ENCODE measurements at places on chromosomes 1 and 21.

GRCh38 chr1:97668945-97669344, 251.9 kb downstream of the DPYD start:
- peak; percentile 5 for DNase-seq

DNA sequence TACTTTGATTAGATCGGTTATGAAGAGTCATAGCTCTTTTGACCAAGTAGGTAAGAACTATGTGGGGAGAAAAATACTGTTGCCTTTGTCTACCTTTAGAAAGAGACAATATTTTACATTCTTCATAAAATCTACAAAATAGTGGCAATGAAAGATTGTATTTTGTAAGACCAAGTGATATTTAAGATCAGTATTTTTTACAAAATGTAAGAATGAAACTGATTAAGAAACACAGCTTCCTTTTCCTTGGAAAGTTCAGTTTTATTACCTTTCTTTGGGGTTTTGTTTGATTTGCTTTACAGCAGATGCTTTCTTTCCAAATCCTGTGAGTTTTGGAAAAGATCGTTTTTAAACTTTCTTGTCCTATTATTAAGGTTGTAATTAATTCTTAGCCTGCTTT, 69.8 kb downstream of the SLC35A3 start:
- DNase-seq, result no peak

GRCh38 chr1:116258668-116259419, 114.2 kb upstream of the ATP1A1 start:
- DNase-seq, result no peak

DNA sequence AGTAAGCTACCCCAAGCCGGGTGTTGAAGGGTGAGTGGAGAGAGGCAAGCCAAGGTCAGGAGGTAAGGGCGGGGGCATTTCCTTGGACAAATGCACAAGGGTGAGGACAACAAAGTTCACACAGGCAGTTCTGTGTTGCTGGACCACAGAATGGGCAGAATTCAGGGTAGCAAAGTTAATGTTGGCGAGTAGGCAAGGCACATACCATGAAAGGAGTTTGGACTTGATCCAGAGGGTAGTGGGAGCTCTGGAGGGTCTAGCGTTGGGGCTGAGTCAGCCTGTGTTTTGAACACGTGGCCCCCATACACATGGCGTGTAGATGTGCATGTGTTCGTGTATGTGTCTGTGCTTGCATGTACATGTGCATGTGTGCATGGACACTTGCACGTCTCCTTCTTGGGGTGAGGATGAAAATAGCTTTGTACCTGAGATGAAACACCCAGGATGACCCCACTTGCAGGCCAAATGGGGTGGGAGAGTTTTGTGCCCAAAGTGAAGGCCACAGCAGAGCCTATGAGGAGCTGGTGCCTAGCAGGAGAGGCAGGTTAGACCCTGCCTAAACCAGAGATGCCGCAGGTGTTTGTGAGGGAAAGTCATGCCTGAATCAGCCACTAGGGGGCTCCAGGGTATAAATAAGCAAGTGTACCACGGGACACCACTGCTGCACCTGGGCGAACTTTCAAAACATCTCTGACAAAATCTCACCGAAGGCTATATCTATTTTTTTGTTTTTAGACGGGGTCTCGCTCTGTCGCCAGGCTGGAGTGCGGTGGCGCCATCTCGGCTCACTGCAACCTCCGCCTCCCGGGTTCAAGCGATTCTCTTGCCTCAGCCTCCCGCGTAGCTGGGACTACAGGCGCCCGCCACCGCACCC, 21.8 kb downstream of the SLC27A3 start:
- peak; percentile 64 for DNase-seq

GRCh38 chr1:238485912-238486209, 595.1 kb upstream of the ZP4 start:
- DNase-seq, result no peak

GRCh38 chr1:203549309-203549708, 55.4 kb downstream of the OPTC start:
- no peak for DNase-seq

DNA sequence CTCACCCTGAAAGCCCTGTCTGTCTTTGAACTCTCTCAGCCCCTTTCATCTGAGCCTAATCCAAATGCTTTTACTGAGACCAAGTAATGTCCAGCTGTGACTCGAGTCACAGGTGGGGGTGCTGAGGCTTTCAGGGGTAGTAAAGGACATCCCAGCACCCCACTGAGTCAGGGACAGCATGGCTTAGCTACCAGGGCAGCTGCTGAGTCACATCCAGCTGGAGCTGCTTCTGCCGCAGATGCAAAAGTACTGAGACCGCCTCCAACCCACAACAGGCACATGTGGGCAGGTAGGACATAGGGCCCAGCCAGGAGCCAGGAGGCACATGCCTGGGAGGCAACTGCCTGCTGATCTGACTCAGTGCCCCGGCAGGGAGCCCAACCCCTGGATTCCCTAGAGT, 6.7 kb upstream of the VSIG8 start:
- peak; percentile 68 for DNase-seq

- DNase-seq, result no peak
Measured at GRCh38 chr1:180254854-180255253, 24.8 kb downstream of the LHX4 start.

DNA sequence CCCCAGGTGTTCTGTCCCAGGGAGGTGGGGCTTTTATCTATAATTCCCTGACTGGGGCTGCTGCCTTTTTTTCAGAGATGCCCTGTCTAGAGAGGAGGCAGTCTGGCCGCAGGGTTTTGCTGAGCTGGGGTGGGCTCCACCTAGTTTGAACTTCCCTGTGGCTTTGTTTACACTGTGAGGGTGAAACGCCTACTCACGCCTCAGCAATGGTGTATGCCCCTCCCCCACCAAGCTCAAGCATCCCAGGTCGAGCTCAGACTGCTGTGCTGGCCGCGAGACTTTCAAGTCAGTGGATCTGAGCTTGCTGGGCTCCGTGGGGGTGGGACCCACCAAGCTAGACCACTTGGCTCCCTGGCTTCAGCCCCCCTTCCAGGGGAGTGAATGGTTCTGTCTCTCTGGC, 124.3 kb downstream of the CENPF start:
- DNase-seq, result no peak

Measured in mesenchymal stem cell (in vitro differentiated cells and primary cell).